GM13976 (cell line): ENCODE measurements at places on chromosomes 5 and 9.

GRCh38 chr5:57302164-57302563 is 128.3 kb downstream of the GPBP1 start:
- DNase-seq: no peak

- no peak for DNase-seq
Measured at GRCh38 chr5:463952-464351, 21.0 kb downstream of the EXOC3 start.

DNA sequence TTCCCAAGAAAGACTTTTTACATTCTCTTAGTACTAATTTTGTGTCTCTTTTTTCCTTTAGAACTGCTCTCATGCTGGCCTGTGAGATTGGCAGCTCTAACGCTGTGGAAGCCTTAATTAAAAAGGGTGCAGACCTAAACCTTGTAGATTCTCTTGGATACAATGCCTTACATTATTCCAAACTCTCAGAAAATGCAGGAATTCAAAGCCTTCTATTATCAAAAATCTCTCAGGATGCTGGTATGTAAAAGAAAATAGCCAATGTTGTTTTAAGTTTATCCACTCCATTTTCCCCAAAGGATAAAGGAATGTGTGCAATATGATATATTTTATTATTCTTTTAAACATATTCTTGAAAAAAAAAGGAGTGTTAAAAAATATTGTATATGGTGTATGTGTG is 27.3 kb upstream of the TTC23L start:
- no peak for DNase-seq

GRCh38 chr9:127168756-127169574 is 46.5 kb upstream of the ANGPTL2 start:
- no peak for DNase-seq

GRCh38 chr5:58022055-58022454 is 437.8 kb downstream of the PLK2 start:
- DNase-seq: no peak

DNA sequence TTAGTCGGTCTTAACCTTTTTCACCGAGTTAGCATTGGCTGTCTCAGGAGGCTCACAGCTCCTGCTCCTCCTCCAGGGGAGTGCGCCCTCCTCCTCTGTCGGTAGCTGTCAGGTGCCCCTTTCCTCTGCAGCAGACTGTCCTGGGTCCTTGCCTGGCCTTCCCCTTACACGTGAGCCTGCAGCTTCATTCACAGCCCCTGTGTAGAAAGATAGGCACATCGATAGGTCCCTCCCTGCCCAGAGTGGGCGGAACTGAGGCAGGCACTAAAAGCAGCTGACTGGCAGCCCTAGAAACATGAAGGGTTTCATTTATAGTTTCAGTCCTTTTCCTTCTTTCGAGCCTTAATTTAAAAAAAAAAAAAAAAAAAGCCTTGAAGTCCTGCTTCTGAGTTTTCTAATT is 17.2 kb downstream of the TENT4A start:
- no peak for DNase-seq

DNA sequence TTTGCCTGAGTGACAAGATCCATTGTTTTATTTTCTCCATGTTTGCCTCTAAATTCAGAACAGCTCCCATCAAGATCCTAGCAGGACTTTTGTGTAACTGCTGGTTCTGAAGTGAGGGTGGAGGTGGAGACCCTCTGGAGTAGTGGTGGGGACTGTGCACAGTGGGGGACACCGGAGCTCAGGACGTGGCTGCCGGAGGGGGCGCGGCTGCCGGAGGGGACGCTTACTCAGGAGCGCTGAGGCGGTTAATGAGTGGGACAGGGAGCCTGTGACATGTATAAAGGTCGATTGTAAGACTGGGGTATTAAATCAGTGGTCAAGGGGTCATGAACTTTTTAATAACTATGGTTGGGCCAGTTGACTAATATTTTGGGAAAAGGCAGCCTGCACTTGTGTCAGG is 127.0 kb upstream of the CACNA1B start:
- DNase-seq: no peak

GRCh38 chr9:133181561-133181960 is 17.8 kb upstream of the GBGT1 start:
- DNase-seq: no peak

GRCh38 chr5:143646961-143647360 is 165.0 kb upstream of the HMHB1 start:
- no peak for DNase-seq

GRCh38 chr5:93278896-93279295 is 302.1 kb downstream of the NR2F1-AS1 start:
- no peak for DNase-seq

GRCh38 chr9:28053096-28053777 is 480.0 kb upstream of the C9orf72 start:
- no peak for DNase-seq
